ENCODE measurements at places on chromosomes 2 and 18.

- DNase-seq, result no peak
These were observed 104.4 kb downstream of the LIPG start for GRCh38 chr18:49666045-49666775.

- DNase-seq, result no peak
These were observed 44.9 kb downstream of the CPO start for GRCh38 chr2:206984206-206984605.

DNA sequence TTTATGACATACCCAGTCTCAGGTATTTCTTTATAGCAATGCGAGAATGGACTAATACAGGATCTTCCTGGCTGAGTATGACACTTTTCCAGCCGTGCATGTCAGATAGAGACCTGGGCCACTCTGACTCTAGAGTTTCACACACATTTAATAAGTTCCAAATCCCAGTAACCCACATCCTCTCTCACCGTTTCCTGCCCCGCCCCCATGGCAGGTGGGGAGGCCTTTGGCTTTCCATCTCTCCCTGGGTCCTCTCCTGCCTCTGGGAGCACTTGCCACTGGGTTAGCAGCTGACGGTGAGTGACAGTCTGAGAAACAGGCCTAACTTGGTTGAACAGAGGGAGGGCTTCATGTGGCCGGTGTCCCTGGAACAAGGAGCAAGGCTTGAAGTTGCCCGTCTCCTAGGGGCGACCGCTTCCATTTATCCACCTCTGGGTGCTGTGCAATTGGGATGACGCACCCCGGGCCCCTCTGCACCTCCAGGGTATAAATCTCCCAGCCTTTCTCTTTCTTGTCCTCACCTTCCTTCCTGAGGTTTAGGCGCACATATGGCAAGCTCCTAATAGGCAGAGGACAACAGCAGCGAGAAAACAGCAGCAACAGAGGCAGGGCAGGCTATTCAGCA lies 152.7 kb upstream of the HDAC4 start:
- DNase-seq, result no peak

DNA sequence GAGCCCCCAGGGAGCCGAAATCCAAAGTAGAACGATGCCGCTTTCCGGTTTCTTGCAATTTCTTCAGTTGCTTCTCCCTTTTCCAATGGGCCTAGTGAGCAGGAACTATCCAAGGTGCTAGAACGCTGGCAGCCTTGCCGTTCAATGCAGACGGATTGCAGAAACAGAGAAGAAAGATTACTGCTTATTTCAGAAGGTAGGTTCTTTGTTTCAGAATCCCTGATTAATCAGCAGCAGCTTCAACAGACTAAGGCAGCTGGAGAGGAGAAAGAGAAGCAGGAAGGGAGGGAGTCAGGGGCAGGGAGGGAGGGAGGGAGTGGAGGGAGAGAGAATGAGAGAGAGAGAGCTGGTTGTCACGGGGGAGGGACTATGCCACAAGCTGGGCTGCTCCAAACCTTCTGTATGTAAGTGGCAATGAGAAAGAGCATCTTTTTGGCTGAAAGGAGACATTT lies 576 bp downstream of the NYAP2 start:
- no peak for DNase-seq

DNA sequence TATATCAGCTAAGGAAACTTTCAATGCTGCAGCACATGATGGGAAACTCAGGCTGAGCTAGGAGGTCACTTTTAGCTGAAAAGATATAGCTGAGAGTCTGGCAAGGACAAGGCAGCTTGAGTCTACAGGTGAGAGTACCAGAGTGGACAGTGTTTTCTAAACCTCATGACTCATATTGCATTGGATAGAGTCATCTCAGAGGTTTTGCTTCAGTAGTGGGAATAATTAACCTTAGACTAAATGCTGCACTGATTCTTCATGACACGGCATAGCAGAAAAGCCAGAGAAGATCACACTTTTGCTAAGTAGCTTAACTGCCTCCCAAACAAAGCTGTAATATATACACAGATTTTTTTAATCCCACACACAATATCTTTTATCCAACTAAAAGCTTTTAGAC lies 865.0 kb upstream of the CDH2 start:
- no peak for DNase-seq

DNA sequence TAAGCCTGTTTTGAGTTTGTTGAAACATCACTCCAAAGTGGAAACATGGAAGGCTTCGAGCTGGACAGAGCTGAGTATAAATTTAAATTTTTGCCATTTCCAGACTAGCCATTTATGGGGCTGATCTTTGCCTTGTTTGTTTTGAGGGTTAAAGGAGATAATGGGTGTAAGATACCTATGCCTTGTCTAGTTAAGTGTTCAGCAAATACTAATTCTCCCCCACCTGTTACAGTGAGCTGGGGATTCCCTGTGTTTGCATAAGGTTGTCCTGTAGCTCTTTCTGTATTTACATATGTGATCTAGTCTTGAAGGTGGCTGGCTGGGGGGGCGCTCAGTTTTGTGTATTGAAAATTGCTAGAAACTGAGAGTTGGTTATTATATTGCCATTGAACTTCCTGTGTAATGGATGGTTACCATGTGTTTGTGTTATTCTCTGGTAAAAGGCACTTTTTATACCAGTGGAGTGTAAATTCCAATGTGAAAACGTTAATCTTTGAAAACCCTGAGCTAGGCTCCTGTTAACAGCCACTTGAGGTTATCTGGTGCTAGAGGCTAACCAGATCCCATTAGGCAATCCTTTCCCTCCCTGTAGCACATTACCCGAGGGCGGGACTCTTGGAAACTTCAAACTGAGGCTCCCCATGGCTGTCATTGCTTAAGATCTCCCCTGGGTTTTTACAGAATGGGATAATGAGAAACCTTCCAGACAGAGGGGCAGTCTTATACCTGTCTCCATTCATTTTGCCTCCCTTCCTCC lies 26.7 kb downstream of the TANC1 start:
- DNase-seq, result no peak

- no peak for DNase-seq
These were observed 304.0 kb downstream of the LNPK start for GRCh38 chr2:175698061-175698460.

DNA sequence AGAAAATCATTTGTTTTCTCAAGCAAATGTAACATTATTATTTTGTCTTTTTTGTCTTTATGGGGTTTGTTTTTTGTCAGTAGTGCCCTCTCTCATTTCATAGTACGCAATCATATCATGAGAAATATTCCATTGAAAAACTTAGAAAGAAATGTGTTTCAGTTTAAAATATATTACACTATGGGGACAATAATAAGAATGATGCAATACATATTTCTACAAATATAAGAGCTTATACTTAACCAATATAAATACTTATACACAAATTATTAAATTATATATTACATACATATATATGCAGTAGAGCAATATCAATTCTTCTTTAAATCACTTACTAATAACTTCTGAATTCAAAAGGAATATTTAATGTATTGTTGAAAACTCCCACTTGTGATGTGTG lies 13.7 kb downstream of the LRRTM4 start:
- no peak for DNase-seq

DNA sequence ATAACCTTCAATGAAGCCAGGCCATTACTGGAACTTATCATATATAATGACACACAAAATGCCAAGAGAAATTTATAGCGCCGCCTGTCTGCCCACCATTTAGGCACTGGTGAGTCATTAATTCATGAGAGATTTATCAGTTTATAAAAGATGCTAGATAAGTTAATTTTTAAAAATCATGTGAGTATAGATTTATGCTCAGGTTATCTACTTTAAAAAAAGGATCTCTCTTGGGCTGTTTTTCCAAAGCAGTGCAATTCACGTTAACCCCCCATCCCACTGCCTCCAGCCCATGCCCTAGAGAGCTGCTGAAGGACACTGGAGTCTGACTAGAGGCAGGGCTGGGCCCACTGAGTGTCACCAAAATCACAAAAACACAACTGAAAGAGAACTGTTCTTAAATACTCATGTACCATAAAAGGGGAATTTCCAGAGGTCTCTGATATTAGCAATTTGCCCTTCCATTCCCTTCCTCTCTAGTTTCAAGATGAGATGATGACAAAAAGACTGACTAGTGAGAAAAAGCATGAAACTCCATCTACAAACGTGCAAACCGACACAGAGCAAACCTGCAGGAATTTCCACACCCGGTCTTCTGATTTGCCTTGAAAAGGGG lies 160.8 kb downstream of the BCL2 start:
- DNase-seq, result no peak

DNA sequence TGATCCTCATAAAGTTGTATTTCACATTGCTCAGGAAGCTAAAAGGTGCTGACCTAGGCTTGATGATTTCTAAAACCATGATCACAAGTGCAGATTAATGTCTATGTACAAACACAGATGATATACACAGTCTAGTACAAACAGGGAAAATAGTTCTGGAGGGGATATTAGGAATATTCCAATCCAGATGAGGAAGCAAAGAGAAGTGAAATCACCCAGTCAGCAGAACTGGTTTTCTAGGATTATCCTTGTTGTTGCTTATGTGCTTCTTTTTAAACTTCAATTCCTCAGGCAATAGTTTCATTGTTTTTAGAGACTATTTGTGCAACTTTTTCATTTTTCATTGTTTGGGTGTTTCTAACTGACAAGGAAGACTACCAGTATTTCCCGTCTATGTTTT lies 4.7 kb downstream of the IL1A start:
- no peak for DNase-seq

DNA sequence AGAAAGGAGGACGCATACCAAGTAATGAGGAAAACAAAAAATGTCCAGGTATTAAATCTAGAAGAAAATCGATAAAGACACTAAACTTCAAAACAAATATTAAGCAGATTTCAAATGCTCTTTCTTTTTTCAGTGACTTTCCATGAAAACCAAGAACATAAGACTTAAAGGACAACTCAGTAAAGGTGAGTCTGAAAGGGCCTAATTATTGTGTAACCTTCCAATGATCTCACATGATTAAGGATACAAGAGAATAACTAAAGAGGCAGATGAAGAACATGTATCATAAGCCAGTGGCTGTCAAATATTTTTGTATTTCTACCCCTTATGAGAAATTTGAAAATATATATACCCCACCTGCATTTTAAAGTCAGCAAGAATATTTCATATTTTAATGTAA lies 30.7 kb downstream of the MBD2 start:
- no peak for DNase-seq

Data from CMK (cell line).